ENCODE measurements at places on chromosomes 3 and 15. TPM values are rescaled to one million over a fixed set of nuclear protein-coding genes. Genes with fewer than 3 reads are reported as not detected.

Gene CFAP91
- total RNA-seq, result 0.17 TPM

Gene C3orf22
- not detected for total RNA-seq

Gene P3H2
- not detected for total RNA-seq

Gene GPR15
- total RNA-seq, result 30.4 TPM

Gene HACD2
- total RNA-seq, result 23.6 TPM

Gene SLC27A2
- 45.3 TPM for total RNA-seq

Gene PLSCR2
- total RNA-seq, result 1.1 TPM
